ENCODE measurements at places on chromosomes 1 and 21. TPM values are rescaled to one million over a fixed set of nuclear protein-coding genes. Genes with fewer than 3 reads are reported as not detected.

The ECE1 gene
- 141 TPM for total RNA-seq

The S100B gene
- not detected for total RNA-seq

The LPAR3 gene
- 2.6 TPM for total RNA-seq

The GNG12 gene
- total RNA-seq = 201 TPM

The MAGI3 gene
- 8.7 TPM for total RNA-seq

The TLCD4 gene
- 0.86 TPM for total RNA-seq

The SPATA21 gene
- not detected for total RNA-seq

The FNDC10 gene
- 2.6 TPM for total RNA-seq

The UQCRHL gene
- 1.9 TPM for total RNA-seq

The OVAAL gene
- total RNA-seq = not detected

The DNAH14 gene
- total RNA-seq = 13.5 TPM

The SPRR4 gene
- total RNA-seq = not detected

The TCHH gene
- under 0.01 TPM for total RNA-seq

The TMEM63A gene
- 26.3 TPM for total RNA-seq

The MATN1 gene
- not detected for total RNA-seq

The KRTAP12-2 gene
- not detected for total RNA-seq

The OR2L5 gene
- total RNA-seq = not detected

The TMCC2 gene
- total RNA-seq = 3.2 TPM

The AMPD1 gene
- total RNA-seq = not detected

The AIRE gene
- total RNA-seq = not detected

The PLEKHA6 gene
- 2.9 TPM for total RNA-seq

The CYP4Z1 gene
- not detected for total RNA-seq

The NBPF14 gene
- total RNA-seq = 22.9 TPM

The CR1L gene
- total RNA-seq = not detected

The EIF2D gene
- total RNA-seq = 47.9 TPM
